Activated naive CD8-positive, alpha-beta T cell treated with anti-CD3 and anti-CD28 coated beads, Interleukin-2, amount 10 ng/mL, durations not matched to agents 7 days and 5 days (primary cell): ENCODE measurements at places on chromosomes 13 and 19. TPM values are rescaled to one million over a fixed set of nuclear protein-coding genes. Genes with fewer than 3 reads are reported as not detected.

DNA sequence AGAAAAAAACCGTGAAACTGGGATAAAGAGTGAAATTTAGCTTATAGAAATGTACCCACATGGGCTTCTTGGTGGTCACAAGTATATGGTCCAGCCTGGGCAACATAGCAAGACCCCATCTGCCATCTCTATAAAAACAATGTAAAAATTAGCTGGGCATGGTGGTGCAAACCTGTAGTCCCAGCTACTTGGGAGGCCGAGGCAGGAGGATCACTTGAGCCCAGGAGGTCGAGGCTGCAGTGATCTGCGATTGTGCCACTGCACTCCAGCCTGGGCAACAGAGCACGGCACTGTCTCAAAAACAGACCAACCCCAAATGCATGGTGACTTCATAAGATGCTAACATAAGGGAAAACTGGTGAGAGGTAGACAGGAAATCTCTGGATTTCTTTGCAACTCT is 54.4 kb downstream of the GNG7 start:
- DNase-seq: no peak
- H3K27me3 ChIP-seq: peaks cover 2% of the 10 kb centered on the region
- no peak overlapping the region for H3K27ac ChIP-seq
- H3K4me1 ChIP-seq: no peaks in the 10 kb centered on the region
- no peak overlapping the region for H3K4me3 ChIP-seq

- peaks cover 3% of the 10 kb centered on the region for H3K4me1 ChIP-seq
- DNase-seq: no peak
- H3K4me3 ChIP-seq: no peak overlapping the region
- H3K27me3 ChIP-seq: no peaks in the 10 kb centered on the region
These were observed 73.2 kb downstream of the GGACT start for GRCh38 chr13:100515410-100515800.

DNA sequence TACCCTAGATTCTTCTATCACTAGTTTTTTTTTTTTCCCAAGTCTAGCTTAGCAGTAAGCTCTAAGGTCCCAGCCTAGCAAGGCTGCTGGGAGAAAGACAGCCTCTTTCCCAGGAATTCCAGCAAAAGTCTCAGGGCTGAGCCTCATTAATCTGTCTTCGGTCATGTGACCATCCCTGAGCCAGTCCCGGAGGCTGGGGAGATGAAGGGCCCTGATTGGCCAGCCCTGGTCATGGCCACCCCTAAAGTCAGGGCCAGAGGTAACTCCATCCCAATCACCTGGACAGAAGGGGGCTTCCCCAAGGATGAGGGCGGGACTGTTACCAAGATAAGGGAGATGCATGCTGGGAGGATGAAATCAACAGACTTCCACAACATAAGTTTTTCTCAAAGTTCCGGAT is 43.3 kb downstream of the CCNE1 start:
- DNase-seq: no peak
- H3K36me3 ChIP-seq: no peaks in the 10 kb centered on the region
- peaks cover 11% of the 10 kb centered on the region for H3K4me1 ChIP-seq
- no peak overlapping the region for H3K27ac ChIP-seq

DNA sequence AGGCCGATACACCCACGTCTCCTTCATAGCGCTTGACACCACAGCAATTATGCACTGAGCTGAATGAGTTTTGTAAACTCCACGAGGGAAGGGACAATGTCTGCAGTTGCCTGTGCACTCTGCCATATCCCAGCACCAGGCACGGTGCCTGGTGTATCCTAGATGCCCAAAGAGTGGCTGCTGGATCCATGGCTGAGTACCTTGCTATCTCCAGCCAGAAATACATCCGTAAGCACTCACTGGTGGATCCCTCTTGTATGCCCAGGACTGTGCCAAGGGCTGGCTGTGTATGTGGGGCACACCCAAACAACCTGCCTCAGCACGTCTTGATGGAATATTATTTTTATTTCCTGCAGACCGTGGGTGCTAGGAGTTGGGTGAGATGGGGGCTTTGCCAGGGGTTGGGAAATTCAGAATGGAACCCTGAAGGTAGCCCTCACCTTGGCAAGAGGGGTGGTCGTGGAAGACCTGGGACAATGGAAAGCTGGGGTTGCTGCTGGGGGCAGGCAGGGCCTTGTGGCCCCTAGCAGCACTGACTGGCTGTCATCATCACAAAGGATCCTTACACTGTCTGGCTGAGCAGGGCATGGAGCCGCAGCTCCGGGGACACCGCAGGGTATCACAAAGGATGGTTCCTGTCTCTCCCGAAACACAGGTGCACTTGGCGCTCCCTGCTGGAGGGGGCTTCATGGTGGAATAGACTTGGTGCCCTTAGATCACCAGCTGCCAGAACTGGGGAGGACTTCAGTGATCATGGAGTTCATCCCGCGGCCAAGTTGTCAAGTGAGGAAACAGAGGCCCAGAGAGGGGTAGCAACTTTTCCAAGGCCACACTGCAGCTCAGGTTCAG is 131.3 kb downstream of the URI1 start:
- H3K4me3 ChIP-seq: no peak overlapping the region
- H3K27me3 ChIP-seq: peaks cover 2% of the 10 kb centered on the region
- no peak overlapping the region for H3K27ac ChIP-seq

DNA sequence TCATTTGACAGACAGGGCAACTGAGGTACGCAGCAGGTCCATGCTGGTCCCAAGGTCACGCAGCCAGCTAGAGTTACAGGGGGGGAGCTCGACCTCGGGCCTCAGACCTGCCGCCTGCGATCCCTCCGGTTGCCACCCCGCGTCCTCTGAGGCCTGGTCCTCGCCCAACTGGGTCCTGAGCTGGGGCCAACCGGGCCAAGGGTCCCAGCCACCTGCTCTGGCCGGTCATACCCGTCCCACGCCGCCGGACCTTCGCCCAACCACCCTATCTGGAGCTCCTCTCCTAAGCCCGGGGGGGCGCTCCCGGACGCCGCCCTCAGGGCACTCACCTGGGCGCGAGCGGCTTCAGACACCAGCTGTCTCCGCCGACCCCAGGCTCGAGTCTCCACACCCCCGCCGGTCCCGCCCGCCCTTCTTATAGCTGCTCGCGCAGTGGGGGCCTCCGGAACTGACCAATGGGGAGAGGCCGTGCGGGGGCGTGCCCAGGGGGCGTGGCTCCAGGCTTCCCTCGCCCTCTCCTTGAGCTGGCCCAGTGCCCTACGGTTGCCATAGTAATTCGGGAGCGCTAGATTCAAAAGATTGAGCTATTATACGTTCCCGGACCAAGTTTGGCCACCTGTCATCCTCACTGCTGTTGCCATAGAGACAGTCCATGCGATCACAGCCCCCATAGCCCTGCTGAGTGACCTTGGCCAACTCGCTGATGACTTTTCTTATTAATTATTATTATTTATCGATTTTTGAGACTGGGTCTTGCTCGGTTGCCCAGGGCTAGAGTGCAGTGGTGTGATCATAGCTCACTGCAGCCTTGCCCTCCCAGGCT is at the start of gene PLIN5:
TSS of gene PLIN5 (minus strand) at position 389 of the 823 bp plus-strand sequence. CDS start 1,150 bp downstream, outside the sequence.
- peak; percentile 47 for DNase-seq
- peaks cover 17% of the 10 kb centered on the region for H3K27me3 ChIP-seq
- no peaks in the 10 kb centered on the region for H3K36me3 ChIP-seq
- no peak within 1 kb of the TSS for H3K27ac ChIP-seq
- peaks cover 5% of the 10 kb centered on the region for H3K4me1 ChIP-seq
- no peak within 1 kb of the TSS for H3K4me3 ChIP-seq

GRCh38 chr13:112160558-112160957 is 93.6 kb downstream of the SOX1 start:
- no peaks in the 10 kb centered on the region for H3K4me1 ChIP-seq
- no peak overlapping the region for H3K4me3 ChIP-seq

DNA sequence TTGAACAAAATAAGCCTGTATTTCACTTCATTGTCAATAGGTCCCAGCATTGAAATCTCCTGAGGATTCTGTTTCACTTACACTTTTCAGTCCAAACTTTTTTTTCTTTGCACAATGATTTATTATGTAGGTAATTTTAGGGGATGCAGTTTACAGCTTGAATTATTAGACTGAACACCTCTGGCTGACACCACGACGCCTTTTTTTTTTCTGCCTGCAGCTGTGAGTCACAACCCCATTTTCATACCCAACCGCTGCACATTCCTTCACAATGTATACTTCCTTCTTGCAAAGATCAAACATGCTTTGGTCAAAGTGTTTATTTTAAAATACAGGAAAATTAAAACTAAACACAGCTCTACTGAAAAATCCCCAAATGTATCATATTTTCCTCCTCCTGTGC is 11.4 kb downstream of the ZIC2 start:
- H3K36me3 ChIP-seq: no peaks in the 10 kb centered on the region
- no peak for DNase-seq
- H3K27ac ChIP-seq: no peak overlapping the region
- H3K27me3 ChIP-seq: peaks cover 90% of the 10 kb centered on the region

DNA sequence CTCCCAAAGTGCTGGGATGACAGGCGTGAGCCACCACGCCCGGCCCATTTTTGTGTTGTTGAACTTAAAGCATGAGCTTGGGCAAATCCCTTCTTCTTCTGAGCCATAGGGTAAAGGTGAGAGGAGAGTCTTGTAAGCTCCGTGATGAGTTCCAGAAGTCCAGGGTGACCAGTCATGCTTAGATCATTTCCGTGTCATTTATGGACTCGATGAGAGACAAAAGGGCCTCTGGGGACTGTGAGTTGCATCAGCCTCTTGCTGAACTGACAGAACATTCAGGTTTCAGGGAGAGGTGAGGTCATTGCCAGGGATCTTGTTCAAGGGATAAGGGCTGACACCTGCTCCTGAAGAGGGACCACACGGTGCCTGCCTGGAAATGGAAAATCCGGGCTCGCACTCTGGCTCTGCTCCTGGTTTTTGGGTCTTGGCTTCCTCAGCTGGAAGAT is 53.6 kb downstream of the GADD45B start:
- no peak overlapping the region for H3K27ac ChIP-seq
- no peaks in the 10 kb centered on the region for H3K36me3 ChIP-seq
- no peak overlapping the region for H3K4me3 ChIP-seq
- no peak for DNase-seq

- H3K27me3 ChIP-seq: no peaks in the 10 kb centered on the region
- H3K36me3 ChIP-seq: peaks cover 17% of the 10 kb centered on the region
- H3K27ac ChIP-seq: no peak overlapping the region
- no peak overlapping the region for H3K4me3 ChIP-seq
These were observed 21.0 kb downstream of the TPP2 start for GRCh38 chr13:102617697-102618350.

GRCh38 chr19:41376241-41376997 is at the start of gene TMEM91:
Gene TMEM91, plus strand, starts transcription at chr19:41376533. Its CDS starts 1,777 bp downstream, at chr19:41378310.
- H3K4me3 ChIP-seq: peak within 1 kb of the TSS; percentile 70
- H3K27me3 ChIP-seq: no peaks in the 10 kb centered on the region
- H3K4me1 ChIP-seq: peaks cover 13% of the 10 kb centered on the region
- peak within 1 kb of the TSS; percentile 60 for H3K27ac ChIP-seq
- DNase-seq: peak; percentile 41
- peaks cover 4% of the 10 kb centered on the region for H3K36me3 ChIP-seq

DNA sequence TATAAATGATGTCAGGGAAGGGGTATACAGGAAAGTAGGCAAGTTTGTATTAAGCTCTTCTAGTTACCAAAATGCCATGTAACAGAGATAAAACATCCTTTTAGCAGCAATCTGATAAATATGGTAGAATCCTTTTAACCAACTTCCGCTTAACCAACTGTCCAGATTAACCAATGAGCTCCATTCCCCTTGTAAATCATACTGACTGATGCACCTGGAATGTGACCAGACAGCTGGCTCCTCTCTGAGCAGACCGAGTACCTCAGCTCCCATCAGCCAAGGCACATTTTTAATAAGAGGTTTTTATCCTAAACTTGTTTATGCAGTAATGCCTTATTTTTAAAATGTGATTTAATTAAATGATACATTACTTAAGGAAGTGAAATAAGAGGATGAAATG is 66.4 kb downstream of the KLF12 start:
- H3K27ac ChIP-seq: no peak overlapping the region
- DNase-seq: no peak
- no peak overlapping the region for H3K4me3 ChIP-seq
- peaks cover 48% of the 10 kb centered on the region for H3K4me1 ChIP-seq
- H3K36me3 ChIP-seq: peaks cover 27% of the 10 kb centered on the region

- no peak overlapping the region for H3K27ac ChIP-seq
- H3K36me3 ChIP-seq: no peaks in the 10 kb centered on the region
- DNase-seq: no peak
- peaks cover 2% of the 10 kb centered on the region for H3K4me1 ChIP-seq
- no peak overlapping the region for H3K4me3 ChIP-seq
These were observed 67.7 kb upstream of the STARD13 start for GRCh38 chr13:33353210-33353609.

- H3K36me3 ChIP-seq: peaks cover 4% of the 10 kb centered on the region
- no peak overlapping the region for H3K4me3 ChIP-seq
- H3K27me3 ChIP-seq: no peaks in the 10 kb centered on the region
These were observed 2.1 kb upstream of the DPY19L3 start for GRCh38 chr19:32403291-32403995.

- no peaks in the 10 kb centered on the region for H3K36me3 ChIP-seq
- H3K27ac ChIP-seq: no peak overlapping the region
- peaks cover 7% of the 10 kb centered on the region for H3K27me3 ChIP-seq
These were observed 76.2 kb downstream of the C13orf42 start for GRCh38 chr13:51034906-51035305.

DNA sequence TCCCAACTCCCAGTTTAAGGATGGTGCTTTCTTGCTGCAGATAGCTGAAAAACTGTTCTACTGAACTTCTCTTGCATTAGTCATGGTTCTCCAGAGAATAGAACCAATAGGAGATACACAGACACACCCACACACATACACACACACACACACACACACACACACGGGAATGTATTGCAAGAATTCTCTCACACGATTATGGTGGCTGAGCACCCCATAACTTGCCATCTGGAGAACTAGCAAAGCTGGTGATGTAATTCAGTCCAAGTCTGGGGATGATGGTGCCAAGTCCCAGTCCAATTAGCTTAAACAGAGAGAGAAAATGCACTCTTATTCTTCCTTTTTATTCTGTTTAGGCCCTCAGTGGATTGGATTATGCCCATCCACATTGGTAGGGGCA is 643.9 kb downstream of the DIAPH3 start:
- H3K36me3 ChIP-seq: no peaks in the 10 kb centered on the region
- no peak for DNase-seq
- no peak overlapping the region for H3K4me3 ChIP-seq

DNA sequence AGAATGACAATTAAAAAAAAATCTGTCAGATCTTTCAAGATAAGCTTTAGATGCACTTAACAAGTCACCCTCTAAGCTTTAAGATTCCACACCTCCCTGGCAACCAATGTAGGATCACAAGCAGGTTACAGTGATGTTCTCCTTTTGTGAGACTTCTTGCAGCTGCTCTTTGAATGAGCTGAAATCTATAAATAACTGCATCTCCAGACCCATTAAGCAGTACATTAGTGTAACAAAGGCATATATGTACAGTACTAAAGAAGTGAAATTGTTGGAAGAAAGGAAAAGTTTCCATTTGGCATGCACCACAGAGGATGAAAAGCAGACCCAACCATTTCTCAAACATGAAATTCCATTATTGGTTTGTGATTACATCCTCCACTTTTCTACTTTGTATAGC is 364.7 kb downstream of the ENOX1 start:
- no peak overlapping the region for H3K27ac ChIP-seq
- H3K4me3 ChIP-seq: no peak overlapping the region
- DNase-seq: no peak
- peaks cover 14% of the 10 kb centered on the region for H3K27me3 ChIP-seq
- H3K4me1 ChIP-seq: no peaks in the 10 kb centered on the region

ZNF14 gene
- 16.9 TPM for total RNA-seq

CCDC70 gene
- total RNA-seq: not detected

TECR gene
- total RNA-seq: 168 TPM

POMP gene
- total RNA-seq: 55.4 TPM

NPAS1 gene
- total RNA-seq: 0.43 TPM

FLT3LG gene
- total RNA-seq: 250 TPM

LPAR2 gene
- 73.6 TPM for total RNA-seq

LRRC25 gene
- total RNA-seq: 1.2 TPM
